ENCODE measurements at places on chromosomes 12 and 14. TPM values are rescaled to one million over a fixed set of nuclear protein-coding genes. Genes with fewer than 3 reads are reported as not detected.

The TEX22 gene
- 0.31 TPM for total RNA-seq

The MYH6 gene
- total RNA-seq = not detected

The PLEKHG7 gene
- total RNA-seq = not detected

The SERPINA3 gene
- 0.94 TPM for total RNA-seq

The NDRG2 gene
- total RNA-seq = 68.5 TPM

The PKP2 gene
- 4.7 TPM for total RNA-seq

The LRRC9 gene
- 2.3 TPM for total RNA-seq

The AKAP5 gene
- total RNA-seq = 31.7 TPM

The TSHR gene
- total RNA-seq = under 0.01 TPM

The MGP gene
- total RNA-seq = 3.9 TPM

The KRT7 gene
- total RNA-seq = not detected

The PROX2 gene
- total RNA-seq = not detected

The CKAP4 gene
- total RNA-seq = 20.3 TPM

The REP15 gene
- 3.0 TPM for total RNA-seq

The WDHD1 gene
- total RNA-seq = 9.0 TPM

The AQP6 gene
- total RNA-seq = 0.62 TPM

The PSMA3 gene
- total RNA-seq = 42.9 TPM

The CPM gene
- total RNA-seq = 1.7 TPM

The CLEC4D gene
- total RNA-seq = not detected

The EML5 gene
- total RNA-seq = 30.3 TPM

The TEP1 gene
- total RNA-seq = 8.4 TPM

The EIF2S3B gene
- total RNA-seq = 1.9 TPM

The IAPP gene
- total RNA-seq = not detected

The STRN3 gene
- 138 TPM for total RNA-seq

The RDH12 gene
- total RNA-seq = 0.31 TPM

The YAF2 gene
- total RNA-seq = 53.5 TPM

The PTPRR gene
- total RNA-seq = 19.5 TPM

The LRIG3 gene
- total RNA-seq = 12.3 TPM

The PTPRO gene
- 157 TPM for total RNA-seq

The XPOT gene
- total RNA-seq = 72.7 TPM

The CIDEB gene
- total RNA-seq = 3.4 TPM

The SCNN1A gene
- total RNA-seq = not detected

The CSRP2 gene
- 149 TPM for total RNA-seq

The GLI1 gene
- 0.16 TPM for total RNA-seq

The HCAR1 gene
- 0.78 TPM for total RNA-seq

The KRT86 gene
- total RNA-seq = 0.16 TPM

The SPIC gene
- total RNA-seq = 0.16 TPM

The VSX2 gene
- not detected for total RNA-seq

The DDX23 gene
- 48.8 TPM for total RNA-seq

Data from occipital lobe (tissue), 3 donors.